Aorta (tissue), 5 donors: ENCODE measurements at places on chromosomes 3 and 15. TPM values are rescaled to one million over a fixed set of nuclear protein-coding genes. Genes with fewer than 3 reads are reported as not detected.

The NAA80 gene
- 16.9 TPM for polyA plus RNA-seq

GRCh38 chr3:18669374-18669773 lies 244.2 kb upstream of the SATB1 start:
- DNase-seq: no peak

The CBLB gene
- polyA plus RNA-seq: 3.3 TPM

DNA sequence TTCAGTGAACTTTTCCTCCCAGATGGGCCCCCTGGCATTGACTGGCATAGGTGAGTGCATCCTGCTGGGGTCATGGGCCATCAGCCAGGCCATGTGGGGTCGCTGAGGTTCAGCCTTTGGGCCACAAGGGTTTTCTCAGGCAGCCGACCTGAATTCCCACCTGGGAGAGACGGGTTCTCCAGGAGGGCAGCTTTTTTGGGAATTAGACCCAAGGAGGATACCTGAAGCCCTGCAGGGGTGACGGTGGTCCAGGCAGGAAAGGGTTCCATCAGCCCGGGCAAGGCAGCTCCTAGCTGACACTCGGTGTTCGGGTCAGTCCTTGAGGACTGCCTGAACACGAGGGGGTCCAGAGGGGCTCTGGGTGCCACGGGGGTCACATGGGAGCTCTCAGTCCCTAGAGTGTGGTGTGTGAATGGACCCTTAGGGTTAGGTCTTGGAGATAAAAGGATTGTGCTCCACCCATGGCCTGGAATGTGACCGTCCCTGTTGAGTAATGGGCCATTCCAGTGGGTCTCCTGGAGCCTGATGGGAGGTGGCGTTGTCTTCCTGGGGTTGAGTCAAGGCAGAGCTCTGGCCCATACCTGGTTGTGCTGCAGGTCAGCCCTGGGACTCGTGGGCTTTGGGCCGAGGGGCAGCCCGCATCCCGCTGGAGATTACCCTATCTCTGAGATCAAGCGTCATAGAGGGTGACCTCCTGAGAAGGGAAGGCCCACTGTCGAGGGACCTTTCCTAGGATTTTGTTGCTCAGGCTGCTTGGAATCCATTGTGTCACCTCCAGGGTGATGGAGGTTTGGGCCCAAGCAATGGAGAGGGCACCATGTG lies 192.8 kb downstream of the UBE3A start:
- peak; percentile 14 for DNase-seq

GRCh38 chr3:32454111-32454510 lies 48.5 kb downstream of the CMTM6 start:
- no peak for DNase-seq

The ACTRT3 gene
- 1.3 TPM for polyA plus RNA-seq

DNA sequence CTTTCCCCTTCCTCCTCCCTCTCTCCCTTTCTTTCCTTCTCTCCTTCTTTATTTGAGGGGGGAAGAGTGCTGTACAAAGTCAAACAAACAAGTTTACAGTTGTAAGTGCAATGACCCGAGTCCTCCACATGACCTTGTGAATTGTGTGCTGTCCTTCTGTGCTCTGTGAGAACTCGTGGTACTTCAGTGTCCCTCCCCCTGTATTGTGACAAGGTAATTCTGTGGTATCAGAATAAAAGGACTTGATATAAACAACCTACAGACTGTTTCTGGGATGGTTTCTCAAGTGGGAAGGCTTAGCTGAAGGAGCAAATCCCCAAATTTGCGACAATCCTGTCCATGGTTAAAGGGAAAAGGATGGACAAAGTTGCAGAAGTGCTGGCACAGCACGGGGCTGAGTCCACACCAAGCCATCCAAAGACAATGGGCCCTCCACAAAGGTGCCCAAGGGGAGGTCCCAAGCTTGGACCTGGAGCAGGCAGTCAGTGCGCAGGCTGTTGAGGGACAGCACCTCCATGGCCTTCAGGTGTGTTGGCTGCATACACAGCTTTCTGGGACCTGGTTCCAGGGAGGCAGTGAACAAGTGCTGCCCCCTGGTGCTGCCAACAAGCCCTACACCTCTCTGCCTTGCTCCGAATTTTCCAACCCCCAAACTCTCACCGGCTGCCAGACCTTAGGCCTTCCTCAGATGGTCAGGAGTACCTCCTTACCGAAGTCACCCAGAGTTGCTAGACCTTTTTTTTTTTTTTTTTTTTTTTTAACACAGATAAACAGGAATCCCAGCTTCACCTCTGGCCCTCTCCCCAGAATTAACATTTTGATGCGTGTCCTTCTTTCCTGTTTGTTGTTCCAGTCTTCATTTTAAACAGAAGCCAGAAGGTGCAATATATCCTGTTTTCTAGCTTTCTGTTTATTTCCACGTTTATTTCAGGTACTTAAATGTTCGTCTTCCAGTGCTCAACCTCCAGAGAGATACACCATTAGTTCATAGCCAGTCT lies 2.6 kb upstream of the APEH start:
- peak; percentile 86 for DNase-seq

The PLA1A gene
- polyA plus RNA-seq: 4.0 TPM

DNA sequence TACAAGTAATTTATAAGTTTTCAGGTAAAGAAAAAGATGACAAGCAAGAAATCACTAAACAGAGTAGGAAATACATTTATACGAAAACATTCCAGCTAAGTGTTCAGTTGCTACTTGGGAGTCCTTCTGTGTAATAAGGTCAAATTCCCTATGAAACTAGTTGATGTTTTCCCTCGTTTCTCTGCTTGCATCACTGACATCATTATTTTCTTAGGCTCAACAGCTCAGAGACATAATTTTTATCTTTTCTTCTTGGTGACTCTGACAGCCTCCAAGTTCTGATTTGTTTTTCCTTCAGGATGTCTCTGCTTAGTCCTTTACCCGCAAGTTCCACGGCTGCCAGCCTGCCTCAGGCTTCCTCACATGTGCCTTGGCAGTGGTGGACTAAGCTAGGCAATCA lies 173.6 kb downstream of the P3H2 start:
- no peak for DNase-seq

- DNase-seq: peak; percentile 78
Measured at GRCh38 chr15:41936649-41937567, 35.4 kb downstream of the EHD4 start.

The TRH gene
- polyA plus RNA-seq: not detected

- no peak for DNase-seq
Measured at GRCh38 chr3:45566951-45567411, 27.6 kb upstream of the LIMD1 start.

DNA sequence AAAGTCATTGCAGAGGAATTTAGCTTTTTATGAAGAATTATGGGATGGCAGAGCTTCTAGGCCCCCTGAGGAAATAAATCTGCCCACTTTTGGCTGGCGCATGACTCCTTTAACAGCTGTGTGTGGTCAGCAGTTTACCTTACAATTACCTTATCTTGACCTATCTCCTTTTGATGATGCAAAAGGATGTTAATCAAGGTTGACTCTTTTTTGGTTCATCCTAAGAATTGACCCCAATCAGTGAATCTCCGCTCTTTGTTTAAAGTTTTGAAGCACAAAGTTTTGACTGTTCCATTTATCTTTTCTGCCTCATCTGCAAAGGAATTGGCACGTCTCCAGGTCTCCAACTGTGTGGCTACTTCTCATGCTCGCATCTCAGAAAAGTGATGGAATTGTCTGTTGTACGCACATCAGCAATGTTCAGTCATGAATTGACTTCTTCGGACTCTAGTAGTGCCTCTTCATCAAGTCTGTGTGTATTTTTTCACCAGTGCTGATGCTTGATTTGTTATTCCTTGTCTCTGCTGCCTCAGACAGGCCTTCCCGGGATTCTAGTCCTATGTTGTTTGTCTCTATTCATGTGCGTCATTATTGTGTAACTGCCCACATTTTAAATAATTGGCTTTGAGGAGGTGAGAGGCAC lies 196.2 kb upstream of the CFAP20DC start:
- DNase-seq: no peak

The SH2D7 gene
- polyA plus RNA-seq: 1.0 TPM

GRCh38 chr15:90351479-90352106 lies 491 bp upstream of the ZNF774 start:
- DNase-seq: no peak

- DNase-seq: no peak
Measured at GRCh38 chr15:40192942-40193341, 32.1 kb downstream of the BUB1B start.

- DNase-seq: no peak
Measured at GRCh38 chr15:75891895-75892294, 11.8 kb upstream of the FBXO22 start.

- DNase-seq: no peak
Measured at GRCh38 chr3:73556520-73557372, 68.0 kb downstream of the PDZRN3 start.

The SYNPR gene
- polyA plus RNA-seq: not detected

- DNase-seq: no peak
Measured at GRCh38 chr3:121974601-121975111, 47.4 kb downstream of the ILDR1 start.

GRCh38 chr15:39267685-39268084 lies 313.2 kb upstream of the THBS1 start:
- no peak for DNase-seq

The CHST2 gene
- polyA plus RNA-seq: 2.7 TPM

The C3orf52 gene
- 1.3 TPM for polyA plus RNA-seq

- DNase-seq: no peak
Measured at GRCh38 chr3:30141927-30142326, 464.5 kb upstream of the TGFBR2 start.

DNA sequence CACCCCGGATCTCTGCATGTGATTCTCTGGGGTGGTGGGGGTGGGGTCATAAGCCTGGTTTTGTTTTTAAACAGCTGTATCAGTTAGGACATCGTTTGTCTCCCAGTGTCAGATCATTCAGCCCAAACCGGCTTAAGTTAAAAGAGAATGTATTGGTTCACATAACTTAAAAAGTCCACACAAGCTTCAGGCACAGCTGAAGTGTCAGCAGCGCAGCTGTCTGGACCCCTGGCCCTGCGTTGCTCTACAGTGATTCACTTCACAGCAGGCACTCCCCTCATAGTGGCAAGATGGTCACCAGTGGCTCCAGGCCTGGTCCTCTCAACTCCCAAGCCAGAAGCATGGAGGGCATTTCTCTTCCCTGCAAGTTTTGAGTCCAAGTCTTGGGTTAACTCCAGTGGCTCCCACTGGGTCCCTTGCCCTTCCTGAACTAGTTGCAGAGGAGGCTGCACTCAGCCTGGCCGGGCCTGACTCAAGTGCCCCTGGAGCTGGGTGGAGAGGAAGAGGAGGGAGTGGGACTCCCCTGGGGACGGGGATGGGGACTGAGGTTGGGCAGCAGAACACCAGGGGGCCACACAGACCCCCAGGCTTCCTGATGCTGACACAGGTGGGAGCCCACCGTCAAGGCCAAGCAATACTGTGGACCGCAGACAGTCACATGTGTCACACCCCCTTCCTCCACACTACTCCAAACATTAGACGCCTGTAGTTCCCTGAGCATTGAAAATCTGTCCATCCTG lies 28.9 kb upstream of the GP9 start:
- peak; percentile 51 for DNase-seq

The CERS3 gene
- polyA plus RNA-seq: not detected

The CHAC1 gene
- polyA plus RNA-seq: 4.5 TPM

GRCh38 chr3:126918355-126918821 lies 64.5 kb upstream of the PLXNA1 start:
- DNase-seq: no peak

DNA sequence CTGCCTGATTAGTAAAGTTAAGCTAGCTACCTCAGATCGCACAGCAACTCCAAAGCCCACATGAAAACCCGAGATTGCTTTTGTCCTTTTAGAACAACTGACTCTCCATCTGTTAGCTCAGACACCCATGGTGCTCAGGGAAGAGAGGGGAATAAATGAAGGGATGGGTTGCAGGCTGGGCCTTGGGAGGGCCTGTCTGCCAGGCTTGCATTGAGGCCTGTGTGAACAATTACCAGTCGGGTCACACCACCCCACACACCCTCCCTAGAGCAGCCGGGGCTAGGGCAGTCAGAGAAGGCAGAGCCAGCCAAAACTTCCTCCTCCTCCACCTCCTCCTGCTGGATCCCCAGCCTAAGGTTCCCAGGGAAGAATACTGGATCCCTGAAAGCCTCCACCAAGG lies 8.8 kb upstream of the PRKAR2A start:
- DNase-seq: no peak

GRCh38 chr3:11371747-11372146 lies 99.5 kb downstream of the ATG7 start:
- DNase-seq: no peak

The SENP2 gene
- 13.6 TPM for polyA plus RNA-seq

DNA sequence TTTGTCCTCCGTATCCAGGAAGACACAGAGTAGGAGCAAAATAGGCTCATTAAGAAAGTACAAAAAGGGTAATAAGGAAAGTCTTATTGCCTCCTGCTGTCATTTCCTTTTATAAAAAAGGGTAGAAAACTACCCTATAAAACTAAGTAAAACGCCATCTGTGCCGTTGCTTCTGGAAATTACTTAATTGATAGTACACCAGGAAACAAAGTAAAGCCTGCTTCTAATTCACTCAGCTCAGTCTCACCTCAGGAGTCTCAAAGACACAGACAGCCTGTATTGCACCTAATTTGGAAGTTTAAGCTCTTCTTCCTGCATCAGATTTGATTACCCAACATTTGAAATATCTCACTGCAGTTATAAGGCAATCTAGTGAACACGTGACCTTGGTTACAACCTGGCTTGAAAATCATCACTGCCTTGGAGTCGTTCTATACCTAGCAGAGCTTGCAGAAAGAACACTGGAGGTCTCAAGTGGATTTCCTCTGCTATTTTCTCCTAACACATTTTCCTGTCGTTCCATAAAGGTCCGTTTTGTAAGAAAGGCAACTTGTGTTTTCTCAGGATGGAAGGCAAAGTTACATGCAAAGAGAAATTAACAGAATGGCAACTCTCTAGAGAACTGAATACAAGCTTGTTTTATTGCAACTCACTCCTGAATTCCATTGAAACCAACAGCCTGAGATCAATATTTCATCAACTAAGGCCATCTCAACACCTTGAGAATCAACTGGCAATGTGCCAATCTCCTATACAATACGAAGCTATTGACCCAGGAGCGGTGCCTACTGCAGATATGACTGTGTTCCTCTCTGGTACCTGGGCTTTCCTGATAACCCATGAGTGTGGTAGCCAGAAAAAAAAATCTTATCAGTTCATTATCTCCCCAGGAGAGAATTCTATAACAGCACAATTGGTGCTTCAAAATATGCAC lies 203.3 kb upstream of the LMCD1 start:
- no peak for DNase-seq

DNA sequence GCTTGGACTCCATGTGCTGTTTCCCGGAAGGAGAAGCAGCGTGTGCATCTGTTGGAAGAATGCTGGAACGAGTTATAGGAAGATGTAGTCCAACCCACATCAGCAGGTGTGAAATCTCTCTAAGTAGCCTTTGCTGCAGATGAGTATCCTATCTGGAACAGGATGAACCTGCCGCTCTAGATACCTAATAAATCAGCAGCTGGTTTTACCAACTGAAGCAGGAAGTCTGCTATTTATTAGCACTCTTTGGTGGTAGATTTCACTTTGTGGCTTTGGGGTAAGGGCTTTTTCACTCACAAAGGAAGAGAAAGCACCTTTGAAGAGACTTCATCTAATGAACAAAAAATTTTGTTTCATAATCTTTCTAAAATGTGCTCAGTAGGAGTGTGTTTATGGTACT lies 66.4 kb downstream of the DCUN1D1 start:
- no peak for DNase-seq

GRCh38 chr3:36648241-36649034 lies 115.9 kb downstream of the DCLK3 start:
- no peak for DNase-seq
